ENCODE measurements at places on chromosomes 1 and 21. TPM values are rescaled to one million over a fixed set of nuclear protein-coding genes. Genes with fewer than 3 reads are reported as not detected.

GRCh38 chr21:23119491-23119890, 2121.3 kb downstream of the NCAM2 start:
- DNase-seq, result no peak

DNA sequence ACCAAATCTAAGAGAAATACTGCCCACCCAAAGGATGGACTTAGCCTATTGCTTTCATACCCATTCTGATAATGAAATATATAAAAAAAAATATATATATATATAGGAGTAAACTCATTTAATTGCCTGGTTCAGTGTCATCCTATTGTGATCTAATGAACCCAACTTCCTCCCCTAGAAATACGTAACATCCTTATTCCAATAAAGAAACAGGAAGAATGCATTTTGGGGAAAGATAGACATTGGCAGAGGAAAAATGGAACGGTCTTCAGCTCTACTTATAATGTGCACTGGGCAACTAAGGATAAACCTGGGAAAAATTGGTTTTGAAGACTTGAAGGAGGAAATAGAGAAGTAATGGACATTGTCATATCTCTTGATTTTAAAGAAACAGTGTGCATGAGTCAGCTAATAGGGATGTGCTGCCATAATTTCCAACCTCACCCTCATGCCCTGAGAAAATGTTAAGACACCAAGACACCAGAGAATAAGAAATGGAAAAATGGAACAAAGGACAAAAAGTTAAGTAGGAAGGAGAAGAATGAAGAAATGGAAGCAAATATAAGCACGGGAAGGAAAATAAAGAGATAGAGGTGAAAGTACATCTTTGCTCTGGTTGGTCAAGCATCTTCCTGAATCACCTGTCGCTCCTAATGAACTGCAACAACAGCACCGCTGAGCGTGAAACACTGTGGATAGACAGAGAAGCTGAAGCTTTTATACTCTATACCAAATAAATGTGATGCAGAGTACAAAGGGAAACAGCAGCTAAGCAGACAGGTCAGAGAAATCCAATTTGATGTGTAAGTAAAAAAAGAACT, 5.4 kb downstream of the UBR4 start:
- no peak for DNase-seq

GRCh38 chr1:23791516-23792047, 637 bp downstream of the LYPLA2 start:
- peak; percentile 50 for DNase-seq

GRCh38 chr1:177282976-177283375, 112.2 kb downstream of the BRINP2 start:
- no peak for DNase-seq

DNA sequence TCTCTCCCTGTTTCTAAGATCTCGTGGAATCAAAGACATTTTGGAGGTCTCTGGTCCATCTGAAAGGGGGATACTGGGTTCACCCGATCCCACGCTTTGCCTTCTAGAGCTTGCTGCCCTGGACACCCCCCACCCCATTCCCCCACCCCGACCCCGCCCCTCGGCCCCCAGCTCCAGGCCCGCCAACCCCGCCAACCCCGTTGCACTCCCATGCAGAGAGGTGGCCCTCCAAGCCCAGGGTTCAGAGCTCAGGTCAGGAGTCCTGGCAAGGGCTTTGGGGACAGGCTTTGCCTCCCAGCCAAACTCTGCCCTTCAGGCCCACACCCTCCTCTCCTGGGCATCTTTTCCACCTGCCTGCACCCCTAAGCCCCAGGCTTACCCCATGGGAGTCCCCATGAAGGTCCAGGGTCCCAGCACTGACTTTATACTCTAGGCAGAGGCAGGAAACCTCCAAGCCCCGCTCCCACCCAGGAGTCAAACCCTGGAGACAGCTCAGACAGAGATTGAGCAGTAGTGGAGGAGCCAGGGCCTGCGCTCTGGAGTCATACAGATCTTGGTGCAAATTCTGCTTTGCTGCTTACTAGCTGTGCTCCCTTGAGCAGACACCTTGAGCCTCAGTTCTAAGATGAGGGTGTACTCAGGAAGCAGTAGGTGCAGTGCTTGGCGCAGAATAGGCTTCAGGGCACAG, 155.9 kb downstream of the FOXD2 start:
- no peak for DNase-seq

DNA sequence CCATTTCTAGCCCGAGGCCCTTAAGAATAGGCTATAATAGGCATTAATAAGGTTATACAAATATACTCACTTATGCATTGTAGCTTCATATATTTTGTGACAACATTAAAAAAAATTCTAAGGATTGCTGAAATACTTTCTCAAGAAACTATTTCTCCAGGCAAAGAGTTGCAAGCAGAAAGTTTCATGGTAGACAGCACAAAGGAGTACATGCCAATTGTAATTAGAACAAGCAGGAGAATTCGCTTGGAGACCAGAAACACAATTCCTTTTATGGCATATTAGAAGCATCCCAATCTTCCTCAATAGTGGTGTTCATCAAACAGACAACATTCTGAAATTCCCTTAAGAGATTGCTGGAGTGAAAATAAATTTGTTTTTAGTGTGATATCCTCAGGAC, 122.8 kb downstream of the CRB1 start:
- DNase-seq, result no peak

GRCh38 chr1:35505911-35506798, 51.0 kb downstream of the KIAA0319L start:
- DNase-seq, result peak; percentile 14

GRCh38 chr1:54165146-54165545, 12.3 kb upstream of the CDCP2 start:
- no peak for DNase-seq

DNA sequence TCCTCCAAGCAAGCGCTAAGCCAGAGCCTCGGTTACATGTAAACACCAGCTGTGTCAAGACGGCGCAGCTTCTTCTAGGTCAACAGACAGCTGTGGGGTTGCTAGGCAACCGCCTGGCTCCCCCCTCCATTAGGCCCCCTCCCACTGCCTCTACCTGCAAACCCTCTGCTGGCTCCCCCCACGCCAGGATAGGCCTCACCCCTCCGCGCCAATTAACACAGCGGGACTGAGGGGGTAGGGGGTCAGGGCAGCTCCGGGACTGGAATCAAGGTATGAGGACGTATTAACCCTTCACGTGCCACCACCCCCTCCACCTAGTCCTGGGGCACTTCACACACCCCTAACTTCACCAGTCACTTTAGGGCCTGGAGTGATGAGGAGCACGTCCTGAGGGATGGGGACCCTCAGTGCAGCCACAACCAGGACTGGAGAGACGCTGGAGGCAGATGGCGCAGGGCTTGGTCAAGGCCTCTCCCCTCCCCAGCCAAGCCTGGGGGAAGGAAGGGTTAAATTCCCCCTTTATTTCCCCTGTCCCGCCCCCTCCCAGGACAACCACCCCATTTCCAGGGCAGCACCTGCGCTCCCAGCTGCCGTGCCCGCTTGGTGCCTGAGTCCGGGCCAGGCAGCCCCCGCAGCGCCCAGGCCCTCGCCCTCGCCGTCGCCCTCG, 37.4 kb upstream of the WASF2 start:
- DNase-seq, result peak; percentile 66

DNA sequence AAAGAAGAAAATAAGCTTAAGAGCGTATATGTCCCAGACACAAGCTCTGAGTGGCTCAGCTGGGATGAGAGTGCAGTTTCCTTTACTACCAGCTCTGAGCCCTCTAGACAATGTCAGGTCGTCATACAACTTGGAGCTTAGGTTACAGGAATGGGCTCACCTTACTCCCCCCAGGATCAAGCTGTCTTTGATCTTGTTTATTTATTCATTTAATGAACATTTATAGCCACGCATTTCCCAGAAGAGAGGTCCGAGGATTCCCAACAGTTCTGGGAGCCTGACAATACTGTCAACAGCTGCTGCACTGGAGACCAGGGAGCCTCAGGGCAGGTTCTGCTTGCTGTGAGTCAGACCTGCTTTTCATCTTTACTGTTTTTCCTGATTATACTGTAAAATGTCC, 378.9 kb downstream of the PLPP3 start:
- no peak for DNase-seq

DNA sequence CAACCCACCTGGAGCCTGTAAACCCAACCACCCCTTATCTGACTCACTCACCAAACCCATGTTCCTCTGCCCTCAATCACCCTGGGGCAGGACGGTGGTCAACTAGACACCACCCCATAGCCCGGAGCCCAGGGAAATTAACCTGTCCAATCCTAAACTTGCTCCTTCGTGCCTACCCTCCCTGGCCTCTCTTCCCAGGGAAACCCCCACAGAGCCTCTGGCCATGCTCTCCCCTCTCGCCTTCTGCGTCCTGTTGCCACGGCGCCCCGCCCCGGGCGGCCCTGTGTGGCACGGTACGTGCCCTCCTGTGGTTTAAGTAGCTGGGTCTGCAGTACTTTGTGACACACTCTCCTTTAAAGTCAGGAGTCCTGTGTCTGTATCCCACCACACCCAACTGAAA, 4.0 kb upstream of the FTCD start:
- DNase-seq, result peak; percentile 6

- DNase-seq, result no peak
Observed at GRCh38 chr1:78211483-78212092, 165.8 kb downstream of the GIPC2 start.

DNA sequence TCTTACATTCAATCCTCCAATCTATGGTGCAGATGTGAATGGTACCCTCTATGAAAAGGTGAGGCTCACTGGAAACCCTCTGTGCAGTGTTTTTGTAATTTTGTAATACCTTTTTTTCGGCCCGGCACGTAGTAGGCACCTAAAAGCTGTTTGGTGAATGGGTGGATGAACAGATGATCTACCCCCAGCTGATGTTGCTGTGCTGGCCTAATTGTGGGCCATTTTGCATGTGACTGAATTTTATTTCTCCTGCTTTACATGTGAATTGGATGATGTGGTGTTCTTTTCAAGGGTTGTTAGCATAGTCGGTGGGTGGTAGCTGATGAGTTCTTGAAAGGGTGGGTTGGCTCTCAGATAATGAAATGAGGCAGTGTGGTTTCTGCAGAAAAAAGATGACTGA, 10.4 kb downstream of the KDM4A start:
- no peak for DNase-seq

- no peak for DNase-seq
Observed at GRCh38 chr1:157157501-157158190, 19.5 kb upstream of the ETV3 start.

DNA sequence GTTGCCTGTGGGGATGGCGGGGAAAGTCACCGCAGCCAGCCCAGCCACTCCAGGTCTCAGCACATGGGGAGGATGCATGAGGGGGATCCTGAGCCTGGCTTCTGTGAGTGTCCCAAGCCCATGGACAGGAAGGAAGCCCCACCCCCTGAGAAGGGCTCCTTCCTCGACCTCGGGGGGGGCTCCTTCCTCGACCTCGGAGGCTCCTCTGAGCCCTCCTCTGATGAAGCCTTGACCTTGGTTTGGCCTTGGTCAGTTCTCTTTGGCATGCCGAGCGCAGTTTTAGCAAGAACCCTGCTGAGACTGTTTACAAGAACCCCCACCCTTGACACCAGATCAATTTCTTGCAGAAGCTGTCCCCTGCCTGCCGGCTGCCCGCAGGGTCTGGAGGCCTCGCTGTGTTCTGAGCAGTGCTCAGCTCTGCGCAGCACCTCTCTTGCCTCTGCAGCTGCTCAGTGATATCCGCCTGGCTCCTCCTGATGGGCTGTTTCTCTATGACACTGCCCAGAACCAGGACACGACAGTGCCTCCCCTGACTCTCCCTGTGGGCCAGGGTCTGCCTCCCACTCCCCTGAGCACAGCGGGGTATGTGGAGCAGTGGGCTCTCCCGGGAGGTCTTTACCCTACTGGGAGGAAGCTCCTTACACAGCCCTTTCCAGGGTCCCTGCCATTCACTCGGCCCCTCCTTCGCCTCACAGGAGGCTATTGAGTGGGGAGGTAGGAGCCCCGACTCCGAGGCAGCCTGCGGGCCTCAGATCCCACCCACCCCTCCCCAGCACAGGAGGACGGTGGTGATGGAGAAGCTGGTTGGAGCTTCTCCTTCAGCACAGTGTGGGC, 15.4 kb downstream of the ACTRT2 start:
- DNase-seq, result no peak

DNA sequence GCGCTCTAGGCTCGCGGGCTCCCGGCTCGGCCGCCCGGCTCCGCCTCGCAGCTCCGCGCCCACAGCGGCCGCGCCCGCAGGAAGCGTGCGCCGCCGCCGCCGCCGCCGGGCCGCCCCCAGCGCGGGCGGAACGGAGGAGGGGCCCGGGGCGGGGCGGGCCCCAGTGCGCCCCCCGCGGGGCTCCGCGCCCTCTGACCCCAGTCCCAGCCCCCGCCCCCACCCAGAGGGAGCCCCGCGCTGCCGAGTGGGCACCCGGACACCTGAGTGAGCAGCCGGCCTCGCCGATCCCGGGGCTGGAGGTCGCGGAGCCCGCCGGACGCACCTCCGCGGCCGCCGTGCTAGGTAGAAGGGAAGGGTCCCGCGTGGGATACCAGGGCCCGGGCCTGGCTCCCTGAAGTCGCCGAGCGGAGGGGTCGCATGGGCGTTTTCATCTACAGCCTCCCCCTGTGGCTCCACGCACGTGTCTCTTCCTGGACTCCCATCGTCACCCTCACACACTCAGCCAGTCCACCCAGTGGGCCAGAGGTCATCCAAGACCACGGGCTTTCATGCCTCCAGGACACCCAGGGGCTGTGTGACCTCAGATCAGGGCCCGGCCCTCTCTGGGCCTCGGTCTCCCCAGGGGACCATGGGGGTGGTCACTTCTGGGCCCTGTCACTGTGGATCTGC, at the start of gene SDC3:
SDC3 (minus strand) TSS at position 63 of the 669 bp plus-strand sequence. CDS start 172 bp downstream, outside the sequence.
- DNase-seq, result peak; percentile 27

GRCh38 chr21:33945652-33946270, 30.2 kb upstream of the ATP5PO start:
- no peak for DNase-seq

- peak; percentile 59 for DNase-seq
Observed at GRCh38 chr1:212514056-212514614, 81.4 kb downstream of the NENF start.

DNA sequence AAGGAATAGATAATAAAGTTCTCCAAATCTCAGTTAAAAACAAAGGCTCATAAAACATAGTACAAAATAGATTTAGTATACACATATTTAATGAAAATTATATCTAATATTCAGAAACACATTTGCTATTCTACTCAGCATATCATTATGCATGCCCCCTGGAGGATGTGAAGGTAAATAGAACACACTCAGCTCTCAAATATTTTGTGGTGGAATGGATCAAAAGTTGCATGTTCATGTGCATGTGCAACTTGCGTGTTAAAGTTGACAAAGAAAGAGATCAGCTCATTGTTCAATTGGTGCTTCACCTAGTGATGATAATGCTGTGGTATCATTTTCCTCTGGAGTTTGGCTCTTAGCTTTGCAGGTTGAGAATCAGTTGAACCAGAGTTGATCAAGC, 4.9 kb upstream of the ZNF644 start:
- no peak for DNase-seq

DNA sequence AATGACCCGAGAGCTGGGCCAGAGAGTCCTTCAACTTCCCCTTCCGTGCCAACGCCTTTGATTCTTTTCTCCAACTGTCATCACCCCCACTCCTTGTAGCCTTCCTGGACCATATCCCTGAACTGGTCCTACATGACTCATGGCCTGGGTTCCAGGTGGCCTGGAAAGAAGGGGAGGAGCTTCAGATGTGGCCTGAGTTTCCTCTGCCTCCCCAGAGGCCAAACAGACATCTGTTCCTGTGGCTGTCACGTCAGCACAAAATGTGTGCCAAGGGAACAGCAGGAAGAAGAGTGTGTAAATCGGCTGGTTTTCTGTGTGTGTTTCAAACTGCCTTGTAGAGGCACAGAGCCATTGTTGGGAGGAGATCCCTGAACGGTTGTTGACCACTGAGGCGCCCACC, 24.9 kb upstream of the KIRREL1 start:
- peak; percentile 39 for DNase-seq

The BACE2 gene
- 38.5 TPM for total RNA-seq

The STRIP1 gene
- total RNA-seq, result 72.2 TPM

The TAL1 gene
- total RNA-seq, result 7.9 TPM

The CHD5 gene
- total RNA-seq, result 0.14 TPM

The S100A6 gene
- 219 TPM for total RNA-seq

The CFHR2 gene
- total RNA-seq, result not detected

The PRMT6 gene
- 15.7 TPM for total RNA-seq
